ENCODE measurements at places on chromosomes 1 and 21. TPM values are rescaled to one million over a fixed set of nuclear protein-coding genes. Genes with fewer than 3 reads are reported as not detected.

Gene NEGR1
- 37.8 TPM for total RNA-seq

Gene GNPAT
- 72.6 TPM for total RNA-seq

DNA sequence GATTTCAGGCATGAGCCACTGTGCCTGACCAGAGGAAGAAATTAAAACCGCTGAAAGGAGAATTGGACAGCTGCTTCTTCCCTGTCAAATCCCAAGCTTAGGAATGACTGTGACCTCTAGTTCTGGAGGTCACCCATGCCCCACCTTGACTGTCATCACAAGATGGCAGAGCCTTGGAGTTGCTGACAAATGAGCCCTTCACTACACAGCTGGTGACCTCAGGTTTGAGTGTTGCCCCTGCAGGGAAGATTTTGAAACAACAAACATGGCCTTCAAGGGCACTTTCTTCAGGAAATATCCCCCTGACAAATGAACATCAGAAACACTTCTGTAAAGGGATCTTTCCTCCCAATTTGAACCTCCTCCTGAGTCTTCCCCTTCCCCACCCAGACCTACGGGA is 6.9 kb upstream of the SLC45A3 start:
- no peak for ATAC-seq

GRCh38 chr1:46364612-46365011 is 24.0 kb downstream of the NSUN4 start:
- no peak for ATAC-seq

DNA sequence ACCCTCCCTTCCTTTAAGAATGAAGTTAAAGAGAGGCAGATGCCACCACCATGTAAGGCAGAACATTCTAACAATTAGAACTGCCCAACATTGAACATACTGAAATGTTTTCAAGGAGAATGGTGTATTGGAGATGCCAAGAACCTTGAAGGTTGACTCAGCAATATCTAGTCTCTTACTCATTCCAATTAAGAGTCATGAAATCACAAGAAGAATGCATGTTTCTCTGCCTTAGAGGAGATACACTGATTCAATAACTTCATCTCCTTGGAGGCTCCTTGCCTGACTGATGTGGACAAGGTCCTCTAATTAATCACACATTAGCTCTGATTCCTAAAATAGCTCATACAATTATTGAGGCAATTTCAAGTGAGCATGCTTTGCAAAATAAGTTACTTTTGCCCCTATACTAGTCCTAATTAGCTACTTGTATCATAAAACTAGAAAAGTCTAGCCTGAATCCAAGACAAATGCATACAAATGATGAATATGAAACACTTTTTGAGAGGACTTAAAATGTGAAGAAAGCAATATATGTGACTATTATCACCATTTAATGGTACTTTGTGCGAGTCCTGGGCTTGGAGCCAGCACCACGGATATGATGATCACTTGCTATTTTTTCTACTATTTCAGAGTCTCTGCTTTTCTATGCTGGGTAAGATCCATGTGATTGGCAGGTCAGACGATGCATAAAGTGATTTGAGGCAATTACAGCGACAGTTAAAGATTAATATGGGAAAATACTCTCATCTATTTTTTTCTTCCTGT is 114.5 kb downstream of the DSCAM start:
- no peak for ATAC-seq

DNA sequence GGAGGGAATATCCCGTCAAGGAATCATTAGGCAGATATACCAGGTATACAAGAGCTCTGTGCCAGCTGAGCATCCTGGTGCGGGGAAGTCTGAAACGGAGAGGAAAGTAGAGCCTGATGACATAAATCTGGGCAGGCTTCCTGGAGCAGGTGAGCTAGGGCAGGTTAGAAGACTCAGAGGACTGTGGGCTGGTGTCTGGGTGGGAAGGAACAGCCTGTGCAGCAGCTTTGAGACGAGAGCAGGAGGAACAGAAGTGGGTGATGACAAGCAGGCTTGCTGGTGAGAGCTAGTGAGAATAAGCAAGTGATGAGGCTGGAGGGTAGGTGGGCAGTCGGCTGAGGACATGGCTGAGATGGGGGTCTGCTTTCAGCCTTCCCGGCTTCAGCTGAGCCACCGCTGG is 6.7 kb downstream of the CELSR2 start:
- ATAC-seq = no peak

GRCh38 chr1:57164584-57164983 is 198.8 kb upstream of the C8B start:
- no peak for ATAC-seq

DNA sequence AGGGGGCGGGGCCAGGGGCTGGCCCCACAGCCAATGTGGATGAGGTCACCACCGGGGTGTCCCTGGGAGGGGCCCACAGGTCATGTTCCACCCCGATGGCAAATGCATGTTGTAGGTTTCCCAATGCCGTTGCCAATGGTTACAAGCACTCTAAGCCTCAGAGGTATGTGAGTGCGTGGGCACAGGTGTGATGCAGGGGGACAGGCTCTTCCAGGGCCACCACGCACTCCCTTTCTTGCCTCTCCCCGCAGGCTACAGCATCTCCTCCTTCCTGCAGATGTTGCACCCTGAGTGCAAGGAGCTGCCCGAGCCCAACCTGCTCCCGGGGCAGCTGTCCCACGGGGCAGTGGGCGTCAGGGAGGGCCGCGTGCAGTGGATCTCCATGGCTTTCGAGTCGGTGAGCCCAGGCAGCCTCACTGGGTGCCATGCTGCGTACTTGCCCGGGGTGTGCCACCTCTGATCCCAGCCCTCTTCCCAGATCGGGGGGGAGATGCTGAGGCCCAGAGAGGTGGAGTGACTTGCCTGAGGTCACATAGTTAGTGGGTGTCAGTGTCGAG is 52.4 kb downstream of the DISP3 start:
- no peak for ATAC-seq

DNA sequence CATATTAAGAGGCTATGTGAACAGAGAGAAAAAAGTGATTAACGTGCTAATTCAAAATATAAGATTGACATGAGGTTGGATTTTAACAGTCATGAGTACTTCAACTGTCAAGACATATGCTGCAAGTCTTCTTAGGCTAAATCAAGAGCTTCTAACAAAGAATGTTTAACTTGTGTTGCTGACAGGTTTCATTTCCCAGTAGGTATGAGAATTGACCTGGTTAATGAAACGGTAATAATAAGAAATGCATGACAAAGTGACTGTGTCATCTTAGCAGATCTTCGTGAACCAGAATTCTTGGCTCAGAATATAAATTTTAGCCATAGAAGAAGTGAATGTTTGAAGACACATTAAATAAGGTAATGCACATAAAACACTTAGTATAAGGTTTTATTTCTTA is 132.6 kb upstream of the PTGFR start:
- ATAC-seq = no peak

DNA sequence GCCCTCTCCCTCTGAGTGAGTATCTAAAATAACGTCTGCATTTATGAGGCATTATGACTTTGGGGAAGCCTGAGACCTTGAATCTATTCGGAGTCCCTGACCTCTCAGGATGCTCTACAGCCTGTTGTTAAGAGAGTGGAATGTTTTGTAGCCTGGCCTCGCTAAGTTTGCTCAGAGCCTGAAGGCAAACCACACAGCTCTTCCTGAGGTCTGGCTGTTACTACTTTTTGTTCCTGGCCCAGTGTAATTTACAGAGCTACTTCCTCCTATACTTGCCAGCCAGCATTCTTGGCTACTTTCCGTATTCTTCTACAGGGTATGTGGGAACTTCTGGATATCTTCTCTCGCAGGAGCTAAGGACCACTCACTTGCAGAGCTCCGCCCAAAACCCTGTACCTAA is 3.6 kb upstream of the ZMYM4 start:
- no peak for ATAC-seq

DNA sequence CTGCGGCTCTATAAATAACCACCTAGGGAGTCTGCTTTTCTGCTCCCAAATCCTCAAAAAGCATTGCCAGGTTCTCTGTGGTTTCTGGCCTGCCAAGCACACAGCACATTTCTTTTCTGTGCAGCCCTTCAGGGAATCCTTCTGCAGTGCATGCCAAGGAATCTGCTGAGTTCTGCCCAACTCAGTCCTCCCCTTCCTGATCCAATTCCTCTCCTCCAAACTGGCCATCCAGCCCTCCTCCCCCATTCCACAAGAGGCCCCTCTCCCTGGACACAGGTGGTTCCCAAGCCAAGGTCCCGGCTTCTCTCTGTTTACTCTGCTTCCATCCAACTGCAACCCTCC is 61.8 kb downstream of the HIVEP3 start:
- no peak for ATAC-seq
